Peyer's patch (tissue), 4 donors: ENCODE measurements at places on chromosomes 7 and 10.

DNA sequence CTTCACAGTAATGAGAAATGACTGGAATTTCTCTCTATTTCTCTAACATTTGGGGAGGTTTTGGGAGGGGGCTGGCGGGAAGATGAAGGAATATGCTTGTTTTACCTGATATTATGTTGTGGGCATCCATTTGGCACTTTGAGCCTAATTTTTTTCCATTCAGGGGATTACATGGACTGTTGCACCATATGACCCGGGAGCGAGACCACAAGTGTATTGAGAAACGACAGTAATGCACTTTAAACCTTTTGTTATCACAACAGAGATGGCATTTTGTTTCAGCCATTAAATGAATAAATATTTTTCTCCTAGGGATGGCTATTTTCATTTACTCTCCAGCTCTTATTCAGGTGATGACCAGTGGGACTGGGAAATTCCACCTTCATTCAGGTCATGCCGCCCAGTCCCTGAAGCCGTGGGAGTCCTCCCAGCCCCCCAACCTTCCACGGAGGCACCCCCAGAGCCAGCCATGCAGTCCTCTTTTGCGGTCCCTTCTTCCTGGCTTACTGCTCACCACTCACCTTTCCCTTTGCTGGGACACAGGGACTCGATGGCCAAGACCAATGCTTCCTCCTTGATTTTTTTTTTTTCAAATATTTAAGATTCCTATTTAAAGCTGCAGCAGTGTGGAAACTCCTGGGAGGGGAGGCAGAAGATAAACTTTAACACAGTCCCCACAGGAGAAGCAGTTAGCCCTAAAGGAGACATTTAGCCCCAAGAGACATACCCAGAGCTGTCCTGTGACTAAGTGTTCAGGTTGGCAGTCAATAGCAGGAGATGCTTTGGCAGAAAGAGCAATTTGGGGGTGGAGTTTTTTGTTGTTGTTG is 190.9 kb upstream of the YAE1 start:
- no peak for DNase-seq

- DNase-seq, result no peak
Observed at GRCh38 chr7:57210212-57210611, 78.0 kb upstream of the ZNF479 start.

DNA sequence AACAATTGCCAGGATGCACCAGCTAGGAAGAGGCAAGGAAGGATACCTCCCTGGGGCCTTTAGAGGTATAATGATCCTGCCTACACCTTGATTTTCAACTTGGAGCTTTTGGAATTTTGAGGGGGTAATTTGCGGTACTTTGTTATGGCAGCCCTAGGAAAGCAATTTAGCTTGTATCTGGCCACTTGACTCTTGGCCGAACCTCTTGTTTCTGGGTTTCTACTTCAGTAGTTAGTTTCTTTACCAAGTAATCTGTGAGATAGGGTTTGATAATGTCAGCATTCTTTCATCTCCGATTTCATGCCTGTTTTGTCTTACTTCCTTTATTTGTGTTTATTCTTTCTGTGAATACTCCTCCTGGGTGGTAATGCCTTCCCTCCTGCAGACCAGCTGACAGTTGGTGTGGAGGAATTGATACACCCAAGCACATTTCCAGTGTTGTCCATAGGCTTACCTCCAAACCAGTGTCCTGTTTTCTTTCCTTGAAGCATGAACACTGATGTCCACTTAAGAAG is 163.7 kb downstream of the SND1 start:
- no peak for DNase-seq

- peak; percentile 10 for DNase-seq
Observed at GRCh38 chr10:125080984-125081383, 79.4 kb downstream of the CTBP2 start.

- DNase-seq, result no peak
Observed at GRCh38 chr10:95987685-95988426, 55.5 kb upstream of the CCNJ start.

DNA sequence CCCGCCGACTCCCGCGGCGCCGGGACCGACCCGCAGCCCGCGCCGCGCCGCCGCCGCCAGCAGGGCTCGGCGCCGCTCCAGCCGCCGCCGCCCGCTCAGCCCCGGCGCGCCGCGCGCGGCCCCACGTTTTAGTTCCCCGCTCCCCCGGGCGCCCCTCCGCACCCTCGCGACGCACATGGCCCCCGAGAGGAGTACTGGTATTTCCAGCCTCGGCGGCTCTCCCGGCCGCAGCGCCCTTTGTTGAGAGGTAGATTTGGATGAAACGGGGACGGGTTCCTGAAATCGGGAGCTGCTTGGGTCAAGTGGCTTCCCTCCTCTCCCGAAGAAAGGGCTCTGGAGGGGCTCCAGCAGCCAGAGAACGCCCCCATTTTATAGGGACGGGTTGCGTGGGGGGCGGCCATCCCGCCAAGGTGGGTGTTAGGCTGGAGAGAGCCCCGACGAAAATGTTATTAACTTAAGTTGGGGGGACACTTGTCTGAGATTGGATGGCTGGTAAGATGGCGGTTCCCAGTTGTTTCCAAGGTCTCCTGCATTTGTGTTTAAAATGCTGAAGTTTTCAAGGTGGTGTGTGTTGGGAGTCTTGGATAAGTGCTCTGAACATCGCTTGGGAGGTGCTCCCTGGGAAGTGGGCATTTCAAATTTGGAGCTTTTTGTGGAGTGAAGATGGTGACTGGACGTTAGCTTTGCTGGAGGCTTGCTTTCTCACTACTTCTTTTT is 1.2 kb downstream of the BMI1 start:
- peak; percentile 24 for DNase-seq
